ENCODE measurements at places on chromosomes 12 and 14.

GRCh38 chr12:40957417-40957816, 230.7 kb upstream of the PDZRN4 start:
- no peak for DNase-seq

DNA sequence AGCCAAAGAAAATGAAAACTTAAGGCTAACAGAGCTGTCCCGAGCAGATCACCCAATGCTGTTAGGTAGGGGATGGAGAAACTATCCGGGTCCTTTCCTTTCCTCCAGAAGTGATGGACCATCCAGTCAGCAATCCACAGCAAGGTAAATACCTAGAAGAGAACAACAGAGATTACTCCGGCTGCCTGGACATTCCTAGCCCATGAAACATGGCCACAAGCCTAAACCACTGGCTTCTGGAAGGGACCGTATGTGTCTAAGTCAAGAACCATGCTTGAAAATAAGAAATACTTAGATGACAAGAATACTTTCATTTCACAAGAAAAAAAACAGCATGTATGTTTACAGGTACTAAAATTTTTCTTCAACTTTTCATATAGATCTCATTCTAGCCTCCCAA, 152.9 kb downstream of the SLC41A2 start:
- peak; percentile 78 for DNase-seq

DNA sequence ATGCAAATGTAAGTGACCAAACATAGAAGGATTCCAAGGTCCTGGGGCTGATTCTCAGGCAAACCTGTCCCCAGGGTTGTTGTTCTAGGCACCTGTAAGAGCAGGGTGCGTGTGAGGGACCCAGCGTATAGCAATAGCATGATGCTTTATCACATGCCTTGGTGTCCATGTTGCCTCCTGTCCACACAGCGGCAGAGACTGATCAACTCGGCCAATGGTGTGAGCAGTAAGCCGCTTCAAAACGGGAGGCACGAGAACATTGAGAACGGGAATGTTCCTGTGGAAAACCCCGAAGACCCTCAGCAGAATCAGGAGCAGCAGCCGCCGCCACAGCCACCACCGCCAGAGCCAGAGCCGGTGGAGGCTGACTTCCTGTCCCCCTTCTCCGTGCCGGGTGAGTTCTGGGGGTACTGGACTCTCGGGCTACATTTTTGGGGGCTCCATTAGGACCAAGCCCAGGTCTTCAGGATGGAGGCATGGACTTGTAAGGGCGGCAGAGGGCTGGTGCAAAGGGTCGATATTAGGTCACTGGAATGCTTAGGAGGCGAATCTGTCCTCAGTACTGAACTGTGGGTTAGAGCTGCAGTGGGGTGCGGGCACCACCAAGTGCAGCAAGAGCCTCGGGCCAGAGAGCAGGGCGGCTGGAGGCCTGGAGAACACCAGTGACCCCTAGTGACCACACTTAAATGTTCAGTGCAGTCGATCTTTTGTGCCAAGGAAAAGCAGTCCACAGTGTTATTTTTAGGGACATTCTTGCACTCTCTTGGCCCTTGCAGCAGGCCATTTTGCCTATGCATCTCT, 57.2 kb upstream of the RIN3 start:
- DNase-seq: peak; percentile 37

DNA sequence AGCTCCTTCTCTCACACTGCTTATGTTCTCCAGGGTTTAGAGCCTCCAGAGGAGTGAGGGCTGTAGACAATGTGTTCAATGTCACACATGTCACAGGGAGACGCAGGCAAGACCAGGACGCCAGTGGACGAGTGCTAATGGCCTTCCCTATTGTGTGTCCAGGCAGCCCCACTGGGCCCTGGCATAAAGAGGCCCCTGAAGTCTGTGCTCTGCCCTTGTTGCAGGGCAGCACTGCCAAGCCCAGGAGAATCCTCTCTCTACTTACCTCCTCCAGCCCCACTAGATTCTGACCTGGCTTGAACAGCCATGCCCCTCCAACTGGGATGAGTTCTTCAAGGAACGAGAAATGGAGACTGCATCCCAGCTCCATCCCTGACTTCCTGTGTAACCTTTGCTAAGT, 24.8 kb upstream of the TMEM106C start:
- no peak for DNase-seq

DNA sequence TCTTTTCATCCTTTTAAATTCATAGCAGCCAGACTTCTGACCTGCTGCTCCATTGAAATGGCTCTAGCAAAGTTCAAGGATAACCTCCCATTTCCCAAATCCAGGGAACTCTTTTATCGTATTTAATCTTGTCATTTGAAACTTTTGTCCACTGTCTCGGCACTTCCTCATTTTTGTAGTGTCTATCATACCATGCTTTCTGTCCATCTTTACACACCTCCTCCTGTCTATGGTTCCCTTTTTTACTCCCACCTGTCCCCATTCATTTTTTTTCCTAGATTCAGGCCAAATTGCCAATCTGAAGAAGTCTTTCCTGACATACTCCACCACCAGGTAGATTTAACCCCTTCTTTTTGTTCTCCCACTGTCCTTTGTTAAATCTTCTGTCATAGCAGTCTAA, 31.0 kb downstream of the NFYB start:
- no peak for DNase-seq

- DNase-seq: no peak
Observed at GRCh38 chr12:121224591-121224990, 14.7 kb downstream of the P2RX4 start.

Data from renal cortical epithelial cell (primary cell).